ENCODE measurements at places on chromosomes 7 and 10.

DNA sequence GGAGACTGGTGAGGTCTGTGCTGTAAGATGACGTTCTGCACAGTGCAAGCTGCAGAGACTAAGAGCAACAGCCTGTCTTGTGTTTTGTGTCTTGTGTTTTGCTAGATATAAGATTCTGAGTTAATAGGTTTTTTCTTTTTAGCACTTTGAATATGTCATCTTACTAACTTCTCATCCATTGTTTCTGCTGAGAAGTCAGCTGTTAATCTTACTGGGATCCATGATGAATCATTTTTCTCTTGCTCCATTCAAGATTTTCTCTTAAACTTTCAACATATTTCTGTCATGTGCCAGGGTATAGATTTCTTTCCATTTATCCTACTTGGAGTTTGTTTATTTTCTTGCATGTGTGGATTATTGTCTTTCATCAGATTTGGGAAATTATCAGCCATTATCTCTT, 290.3 kb downstream of the CELF2 start:
- no peak for DNase-seq

DNA sequence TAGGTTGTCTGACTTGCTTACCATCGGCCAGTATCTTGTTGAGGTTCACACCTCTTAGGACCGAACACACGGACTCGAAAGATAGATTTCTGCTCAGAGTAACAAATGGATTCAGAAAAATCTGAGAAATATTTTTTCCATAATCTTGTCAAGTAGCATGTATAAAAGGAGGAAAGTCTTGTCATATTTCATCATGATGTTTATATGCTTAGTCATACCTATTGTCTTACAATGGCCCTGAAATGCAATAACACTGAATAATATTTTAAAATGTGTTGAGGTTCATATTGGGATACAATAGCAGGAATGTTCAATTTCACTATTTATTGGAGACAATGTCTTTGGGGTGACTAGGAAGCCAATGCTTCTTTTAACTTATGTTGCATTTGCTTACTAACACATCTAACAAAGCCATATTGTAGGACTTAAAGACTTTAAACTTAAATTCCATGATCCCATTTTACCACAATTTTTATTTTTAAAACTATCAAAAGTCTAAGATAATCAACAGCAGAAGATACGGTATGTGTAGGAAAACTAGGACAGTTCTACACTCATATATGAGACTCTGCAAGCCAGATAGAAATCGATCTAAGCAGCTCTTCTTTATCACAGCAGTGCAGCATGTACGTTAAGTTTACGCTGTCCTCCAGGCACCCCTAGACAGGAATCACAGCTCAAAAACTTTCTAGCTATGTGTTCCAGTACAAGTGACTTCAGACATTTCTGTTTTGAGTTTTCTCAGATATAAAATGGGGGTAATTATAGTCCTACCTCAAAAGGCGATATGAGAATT, 135.7 kb upstream of the CAV2 start:
- no peak for DNase-seq

- no peak for DNase-seq
Observed at GRCh38 chr7:116951366-116952292, 1.7 kb upstream of the ST7 start.

DNA sequence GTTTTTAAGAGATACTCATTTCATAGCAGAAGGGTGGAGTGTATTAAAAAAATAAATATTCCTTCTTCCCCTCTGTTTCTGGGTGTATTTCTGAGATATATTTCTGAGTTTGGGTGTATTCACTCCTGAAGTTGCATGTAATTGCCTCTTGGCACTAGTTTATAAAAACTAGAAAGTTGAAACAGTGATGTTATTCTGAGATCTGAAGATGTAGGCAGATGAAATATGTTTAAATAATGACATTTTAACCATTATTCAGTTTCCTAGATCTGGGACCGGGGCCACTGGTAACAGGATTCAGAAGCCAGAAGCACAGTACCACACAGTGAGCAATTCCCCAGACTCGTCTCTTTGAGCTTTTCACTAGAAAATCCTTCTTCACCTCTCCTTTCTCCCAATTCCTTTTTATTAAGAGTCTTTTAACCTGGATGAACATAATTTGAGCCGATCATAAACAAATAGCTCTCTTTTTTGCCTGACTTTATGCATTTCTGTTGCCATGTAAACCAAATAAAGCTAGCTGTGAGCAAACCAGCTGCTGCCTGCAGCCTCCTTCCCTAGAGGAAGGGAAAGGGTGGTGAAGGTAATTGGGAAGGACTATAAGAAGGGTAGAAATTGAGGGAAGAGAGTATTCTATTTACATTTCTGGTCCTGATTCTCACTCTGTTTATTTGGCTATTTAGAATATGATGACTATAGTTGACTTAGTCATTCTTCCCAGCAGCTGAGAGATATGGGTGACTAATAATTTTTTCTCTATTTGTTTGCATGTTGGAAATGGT, 101.8 kb upstream of the STRIP2 start:
- no peak for DNase-seq

- no peak for DNase-seq
Observed at GRCh38 chr10:8072211-8072610, 17.7 kb downstream of the GATA3 start.
